ENCODE measurements at places on chromosomes 2 and 18.

GRCh38 chr2:120817136-120817955 is 81.7 kb downstream of the GLI2 start:
- peaks cover 8% of the 10 kb centered on the region for H3K4me1 ChIP-seq
- no peak for DNase-seq
- H3K36me3 ChIP-seq = no peaks in the 10 kb centered on the region

DNA sequence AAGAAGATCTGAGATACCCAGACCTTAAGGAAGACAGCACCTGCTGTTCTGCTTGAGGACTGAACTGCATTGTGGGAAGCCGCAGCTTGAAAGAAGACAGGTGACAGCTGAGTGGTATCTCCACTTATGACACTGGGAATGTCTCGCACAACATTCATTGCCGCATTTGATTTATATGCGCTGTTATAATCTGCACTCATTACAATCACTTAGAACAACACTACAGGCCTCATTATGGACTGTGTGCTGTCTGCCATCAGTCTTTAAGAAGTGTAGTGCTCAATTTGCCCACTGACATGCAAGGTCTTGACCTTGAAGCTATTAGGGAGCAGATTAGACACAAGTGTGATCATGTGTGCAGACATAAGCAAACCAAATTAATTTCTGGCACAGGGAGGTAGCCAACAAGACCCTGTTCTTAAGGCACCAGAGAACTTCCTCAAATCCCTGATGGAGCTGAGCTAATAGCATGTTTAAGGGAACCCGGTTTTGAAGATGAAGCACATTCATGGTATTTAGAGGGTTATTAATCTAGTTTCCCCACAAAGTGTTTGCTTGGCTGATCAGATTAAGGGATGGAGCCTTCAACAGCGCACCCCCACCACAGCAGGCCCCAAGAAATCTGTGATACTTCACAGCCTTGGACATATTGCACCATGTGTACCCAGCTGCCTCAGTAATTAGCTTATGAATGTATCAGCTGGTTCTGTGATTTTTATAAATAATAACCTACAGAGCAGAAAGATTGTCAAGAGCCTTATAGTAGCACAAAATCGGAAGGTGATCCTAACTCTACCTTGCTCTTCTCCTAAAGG is 146.8 kb downstream of the SATB2 start:
- no peaks in the 10 kb centered on the region for H3K27me3 ChIP-seq
- peaks cover 2% of the 10 kb centered on the region for H3K4me1 ChIP-seq
- no peak overlapping the region for H3K27ac ChIP-seq
- H3K4me3 ChIP-seq = no peak overlapping the region
- H3K36me3 ChIP-seq = no peaks in the 10 kb centered on the region
- no peak for DNase-seq

DNA sequence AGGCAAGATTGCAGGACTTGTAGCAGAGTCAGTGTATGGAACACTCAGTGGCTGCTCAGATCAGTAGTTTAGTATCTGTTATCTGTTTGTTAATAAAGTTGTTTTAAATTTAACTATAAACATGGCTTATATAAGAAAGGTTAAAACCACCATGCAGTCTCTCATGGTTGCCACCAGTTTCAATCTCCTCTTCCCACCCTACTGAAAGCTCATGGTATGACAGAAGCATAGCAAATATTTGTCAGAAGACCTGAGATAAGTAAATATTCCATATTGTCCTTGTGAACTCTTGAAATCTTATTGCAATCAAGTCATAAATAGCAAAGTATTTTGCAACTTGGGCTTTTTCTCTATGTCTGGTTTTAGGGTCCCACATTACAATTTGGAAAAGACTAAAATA is 2.1 kb upstream of the COL5A2 start:
- H3K27ac ChIP-seq = no peak overlapping the region
- H3K27me3 ChIP-seq = no peaks in the 10 kb centered on the region
- no peaks in the 10 kb centered on the region for H3K36me3 ChIP-seq
- H3K4me1 ChIP-seq = no peaks in the 10 kb centered on the region
- DNase-seq = no peak
- no peak overlapping the region for H3K4me3 ChIP-seq

- H3K27ac ChIP-seq = peak overlapping the region; percentile 84
- peaks cover 30% of the 10 kb centered on the region for H3K4me1 ChIP-seq
- DNase-seq = no peak
- no peaks in the 10 kb centered on the region for H3K36me3 ChIP-seq
- no peaks in the 10 kb centered on the region for H3K27me3 ChIP-seq
Observed at GRCh38 chr2:237633061-237633561, 5.7 kb downstream of the LRRFIP1 start.

- DNase-seq = no peak
- peaks cover 8% of the 10 kb centered on the region for H3K4me1 ChIP-seq
- no peak overlapping the region for H3K4me3 ChIP-seq
- H3K27me3 ChIP-seq = no peaks in the 10 kb centered on the region
- peak overlapping the region; percentile 47 for H3K27ac ChIP-seq
- no peaks in the 10 kb centered on the region for H3K36me3 ChIP-seq
Observed at GRCh38 chr2:215826376-215826775, 187.0 kb downstream of the MREG start.

DNA sequence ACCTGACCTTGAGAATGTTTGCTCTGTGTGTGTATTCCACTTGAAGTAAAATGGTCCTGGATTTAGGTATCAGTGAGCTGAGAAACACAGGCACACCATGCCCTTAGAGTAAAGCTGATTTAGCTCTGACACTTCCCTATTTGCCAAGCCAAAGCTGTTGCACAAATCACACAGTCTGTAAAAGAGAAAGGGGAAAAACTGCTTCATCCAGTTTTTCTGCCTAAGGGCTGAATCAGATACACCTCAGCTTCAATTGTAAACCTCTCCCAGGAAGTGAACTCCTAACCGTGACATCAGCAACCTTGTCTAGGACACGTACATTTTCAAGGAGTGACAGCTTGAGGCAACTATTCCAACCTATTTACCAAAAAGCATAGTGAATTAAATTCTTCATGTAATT is 150.4 kb downstream of the NR4A2 start:
- no peaks in the 10 kb centered on the region for H3K36me3 ChIP-seq
- no peaks in the 10 kb centered on the region for H3K4me1 ChIP-seq
- H3K27me3 ChIP-seq = no peaks in the 10 kb centered on the region
- H3K27ac ChIP-seq = no peak overlapping the region
- no peak for DNase-seq
- no peak overlapping the region for H3K4me3 ChIP-seq

DNA sequence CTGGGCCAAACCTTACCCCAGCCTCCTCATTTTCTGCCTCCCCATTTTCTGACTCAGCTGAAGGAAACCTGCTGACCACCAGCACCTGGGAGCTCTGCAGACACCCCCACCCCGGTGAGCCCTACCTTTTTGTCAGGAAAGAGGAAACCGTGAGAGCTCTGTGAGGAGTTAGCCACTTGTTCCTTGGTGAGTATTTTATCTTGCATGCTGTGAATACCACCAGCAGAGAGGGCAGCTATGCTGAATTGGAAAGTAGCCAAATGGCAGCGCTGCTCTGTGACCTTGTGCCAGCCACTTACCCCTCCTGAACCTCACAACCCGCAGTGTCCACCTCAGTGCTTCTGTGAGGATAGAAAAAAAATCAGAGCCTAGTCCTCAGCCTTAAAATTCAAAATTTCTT is 2.5 kb downstream of the MPPE1 start:
- no peak overlapping the region for H3K27ac ChIP-seq
- H3K4me3 ChIP-seq = no peak overlapping the region
- DNase-seq = no peak
- H3K27me3 ChIP-seq = no peaks in the 10 kb centered on the region
- no peaks in the 10 kb centered on the region for H3K36me3 ChIP-seq

DNA sequence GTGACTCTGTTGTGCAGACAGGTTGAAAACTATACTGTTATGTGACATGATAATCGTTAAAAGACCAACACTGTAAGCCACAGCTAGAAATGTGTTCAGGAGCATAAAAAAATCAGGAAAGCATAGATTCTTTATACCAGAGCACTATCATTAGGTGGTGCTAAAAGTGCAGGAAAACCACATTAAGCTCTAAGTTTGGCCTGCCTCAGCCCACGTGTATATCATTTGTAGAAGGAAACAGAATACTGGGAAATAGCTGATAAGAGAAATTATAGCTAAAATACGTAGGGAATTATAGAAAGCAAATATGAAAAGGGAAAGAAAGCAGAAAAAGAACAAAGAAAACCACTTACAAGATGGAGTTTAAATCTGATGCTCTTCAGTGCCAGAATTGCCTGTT is 26.5 kb upstream of the C2orf74 start:
- DNase-seq = no peak
- H3K4me1 ChIP-seq = no peaks in the 10 kb centered on the region
- no peak overlapping the region for H3K4me3 ChIP-seq

GRCh38 chr2:162038725-162039124 is 35.3 kb downstream of the DPP4 start:
- no peaks in the 10 kb centered on the region for H3K4me1 ChIP-seq
- no peaks in the 10 kb centered on the region for H3K36me3 ChIP-seq
- H3K4me3 ChIP-seq = no peak overlapping the region
- H3K27ac ChIP-seq = no peak overlapping the region
- DNase-seq = no peak
- no peaks in the 10 kb centered on the region for H3K27me3 ChIP-seq

DNA sequence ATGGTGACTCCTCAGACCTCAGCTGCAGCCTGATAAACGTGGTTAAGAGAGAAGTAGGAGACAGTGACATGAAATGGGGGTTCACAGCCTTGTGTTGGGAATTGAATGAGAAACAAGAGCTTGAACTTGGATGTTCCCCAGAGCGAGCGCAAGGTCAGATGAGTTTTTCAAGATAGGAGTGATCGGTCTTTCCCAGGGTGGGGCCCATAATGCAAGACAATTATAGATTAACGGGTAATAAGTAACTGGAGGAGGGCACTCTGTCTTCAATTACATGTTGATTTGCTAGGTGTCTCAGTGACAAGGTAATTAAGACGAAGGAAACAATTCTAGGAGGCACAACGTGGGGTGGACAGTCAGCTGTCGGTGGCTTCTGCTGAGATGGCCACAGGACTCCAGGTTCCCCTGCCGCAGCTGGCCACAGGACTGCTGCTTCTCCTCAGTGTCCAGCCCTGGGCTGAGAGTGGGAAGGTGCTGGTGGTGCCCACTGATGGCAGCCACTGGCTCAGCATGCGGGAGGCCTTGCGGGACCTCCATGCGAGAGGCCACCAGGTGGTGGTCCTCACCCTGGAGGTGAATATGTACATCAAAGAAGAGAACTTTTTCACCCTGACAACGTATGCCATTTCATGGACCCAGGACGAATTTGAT is at the start of gene UGT1A5:
Gene UGT1A5, plus strand, starts transcription at position 297 of the 651 bp plus-strand sequence. Its CDS starts 85 bp downstream, at position 382.
- H3K36me3 ChIP-seq = no peaks in the 10 kb centered on the region
- H3K4me3 ChIP-seq = no peak within 1 kb of the TSS
- no peak for DNase-seq

GRCh38 chr2:46858702-46859090 is 56.9 kb downstream of the MCFD2 start:
- no peaks in the 10 kb centered on the region for H3K36me3 ChIP-seq
- H3K27me3 ChIP-seq = no peaks in the 10 kb centered on the region
- H3K27ac ChIP-seq = no peak overlapping the region
- H3K4me1 ChIP-seq = peaks cover 9% of the 10 kb centered on the region

DNA sequence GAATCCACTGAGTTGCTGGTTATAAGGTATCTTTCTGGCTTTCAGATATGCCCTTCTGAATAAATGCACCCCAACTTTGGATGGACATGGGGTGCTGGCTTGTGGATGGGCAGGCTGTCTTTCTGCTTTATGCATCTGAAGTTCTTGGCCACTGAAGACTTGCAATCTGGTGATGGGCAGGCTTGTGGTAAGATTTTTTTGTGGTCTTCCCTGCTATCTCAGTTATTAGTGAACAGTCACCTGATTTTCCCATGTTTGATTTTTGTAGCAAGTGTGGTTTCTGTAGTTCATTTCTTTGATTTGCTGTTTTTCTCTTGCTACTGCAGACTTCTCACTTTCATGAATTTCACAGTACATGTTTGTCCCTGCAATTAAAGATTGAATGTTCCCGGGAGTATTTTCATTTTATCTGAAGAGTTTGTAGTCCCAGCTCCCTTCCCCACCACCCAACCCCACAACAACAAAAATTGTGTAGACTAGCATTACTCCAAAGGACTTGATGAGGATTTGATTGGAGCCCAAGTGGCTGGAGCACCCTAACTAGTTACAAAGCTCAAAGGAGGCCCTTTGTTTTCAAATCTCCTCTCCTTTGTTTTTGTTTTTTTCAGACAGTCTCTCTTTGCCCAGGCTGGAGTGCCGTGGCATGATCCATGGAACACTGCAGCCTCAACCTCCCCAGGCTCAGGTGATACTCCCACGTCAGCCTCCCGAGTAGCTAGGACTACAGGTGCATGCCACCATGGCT is 63.6 kb upstream of the MGAT5 start:
- DNase-seq = no peak
- no peaks in the 10 kb centered on the region for H3K27me3 ChIP-seq
- peak overlapping the region; percentile 38 for H3K27ac ChIP-seq
- H3K4me1 ChIP-seq = no peaks in the 10 kb centered on the region
- no peak overlapping the region for H3K4me3 ChIP-seq
- H3K36me3 ChIP-seq = no peaks in the 10 kb centered on the region

- H3K27ac ChIP-seq = no peak overlapping the region
- peaks cover 8% of the 10 kb centered on the region for H3K4me1 ChIP-seq
- no peaks in the 10 kb centered on the region for H3K27me3 ChIP-seq
- H3K4me3 ChIP-seq = no peak overlapping the region
- no peaks in the 10 kb centered on the region for H3K36me3 ChIP-seq
Observed at GRCh38 chr2:120819720-120820210, 84.1 kb downstream of the GLI2 start.

DNA sequence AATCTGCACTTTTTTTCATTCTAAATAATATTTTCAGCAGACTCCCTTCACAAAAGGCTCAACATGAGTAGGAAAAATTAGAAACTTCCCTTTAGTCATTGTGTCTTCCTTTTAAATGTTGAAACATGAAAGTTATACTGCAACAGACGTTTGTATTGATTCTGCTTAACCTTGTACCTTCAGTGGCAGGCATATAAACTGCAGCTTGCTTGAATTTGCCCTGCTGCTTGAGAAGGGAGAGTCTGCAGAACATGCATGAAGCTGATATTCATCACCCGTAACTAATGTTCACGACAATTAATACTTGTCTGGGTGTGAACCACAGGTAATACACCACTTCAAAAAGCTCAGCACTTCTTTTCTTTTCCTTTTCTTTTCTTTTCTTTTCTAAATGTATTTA is 294.7 kb upstream of the LRP1B start:
- H3K4me3 ChIP-seq = no peak overlapping the region
- H3K27me3 ChIP-seq = no peaks in the 10 kb centered on the region
- no peaks in the 10 kb centered on the region for H3K4me1 ChIP-seq
- no peak for DNase-seq
- no peaks in the 10 kb centered on the region for H3K36me3 ChIP-seq
- H3K27ac ChIP-seq = no peak overlapping the region

- no peaks in the 10 kb centered on the region for H3K27me3 ChIP-seq
- H3K4me1 ChIP-seq = no peaks in the 10 kb centered on the region
- no peaks in the 10 kb centered on the region for H3K36me3 ChIP-seq
- peak overlapping the region; percentile 99 for H3K27ac ChIP-seq
- no peak for DNase-seq
Observed at GRCh38 chr2:171158790-171159371, 1.8 kb downstream of the TLK1 start.

DNA sequence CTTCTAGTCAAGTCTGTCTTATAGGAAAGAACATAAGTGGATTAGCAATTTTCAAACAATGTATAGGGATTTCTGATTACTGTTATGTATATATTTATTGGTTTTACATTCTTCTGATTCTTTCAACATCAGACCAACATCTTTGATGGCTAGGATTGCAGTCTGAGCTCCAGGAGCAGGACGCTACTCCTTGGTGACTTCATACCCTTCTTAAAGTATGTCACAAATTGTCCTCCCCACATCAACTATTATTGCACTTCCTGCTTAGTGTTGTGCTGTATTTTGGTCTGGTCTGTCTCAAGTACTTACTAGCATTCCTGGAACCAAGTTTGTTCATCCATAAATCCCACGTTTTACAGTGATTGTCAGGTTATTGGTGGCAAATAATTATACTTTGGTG is 49.0 kb downstream of the MAP2 start:
- peaks cover 4% of the 10 kb centered on the region for H3K4me1 ChIP-seq
- no peaks in the 10 kb centered on the region for H3K27me3 ChIP-seq
- no peaks in the 10 kb centered on the region for H3K36me3 ChIP-seq
- peak overlapping the region; percentile 22 for H3K27ac ChIP-seq
- no peak overlapping the region for H3K4me3 ChIP-seq
